ENCODE measurements at places on chromosomes 12 and 14. TPM values are rescaled to one million over a fixed set of nuclear protein-coding genes. Genes with fewer than 3 reads are reported as not detected.
A peak's percentile ranks its signal among the peaks of the same experiment; 100 is the strongest.

Gene FAM90A1
- 0.23 TPM for total RNA-seq

Gene OR4K1
- total RNA-seq: not detected

Gene CLEC9A
- not detected for total RNA-seq

Gene MBIP
- total RNA-seq: 10.1 TPM

Gene AGAP2
- not detected for total RNA-seq

Gene KIF26A
- 0.46 TPM for total RNA-seq

Gene MUCL1
- not detected for total RNA-seq

Gene PTPN6
- total RNA-seq: 37.5 TPM

Gene SLC6A13
- not detected for total RNA-seq

Gene BRAP
- 19.9 TPM for total RNA-seq

DNA sequence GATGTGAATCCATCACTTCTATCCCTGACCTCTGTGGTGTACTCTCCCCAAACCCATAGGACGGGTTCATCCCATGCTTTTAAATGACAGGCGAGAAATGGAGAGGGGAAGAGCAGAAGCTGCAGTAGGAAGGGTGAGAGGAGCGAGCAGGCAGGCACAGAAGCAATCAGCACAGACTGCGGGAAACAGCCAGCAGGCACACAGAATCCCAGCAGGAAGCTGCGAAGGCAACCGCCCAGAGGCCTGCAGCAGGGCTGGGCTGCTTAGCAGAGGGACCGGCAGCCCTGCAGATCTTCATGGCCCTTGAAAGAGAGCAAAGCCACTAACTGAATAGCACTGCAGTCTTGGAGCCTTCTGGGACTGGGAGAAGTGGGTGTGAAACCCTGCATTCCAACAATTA, 287.0 kb upstream of the FKBP4 start:
- no peak for DNase-seq

- DNase-seq: peak; percentile 85
Observed at GRCh38 chr12:116455540-116456329, 103.4 kb upstream of the MAP1LC3B2 start.

GRCh38 chr12:101604132-101604531, 9.4 kb downstream of the MYBPC1 start:
- peak; percentile 13 for DNase-seq

DNA sequence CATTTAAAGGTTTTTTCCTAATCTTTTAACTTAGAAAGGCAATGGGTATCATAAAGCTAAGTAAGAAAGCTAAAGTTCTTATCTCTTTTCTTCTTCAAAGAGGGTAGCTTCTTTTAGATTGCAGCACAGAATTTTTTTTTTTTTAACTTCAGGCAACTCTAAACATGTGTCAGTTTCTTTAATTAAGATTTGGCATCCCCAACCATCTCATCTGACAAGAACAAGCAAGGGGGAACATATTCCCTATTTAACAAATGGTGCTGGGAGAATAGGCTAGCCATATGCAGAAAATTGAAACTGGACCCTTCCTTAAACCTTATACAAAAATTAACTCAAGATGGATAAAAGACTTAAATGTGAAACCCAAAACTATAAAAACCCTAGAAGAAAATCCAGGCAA, 14.3 kb upstream of the IFNG start:
- DNase-seq: no peak

- no peak for DNase-seq
Observed at GRCh38 chr14:101044741-101045140, 141.2 kb upstream of the RTL1 start.

All from epithelial cell of proximal tubule (primary cell).